ENCODE measurements at places on chromosomes 2 and 18.
A peak's percentile ranks its signal among the peaks of the same experiment; 100 is the strongest.

DNA sequence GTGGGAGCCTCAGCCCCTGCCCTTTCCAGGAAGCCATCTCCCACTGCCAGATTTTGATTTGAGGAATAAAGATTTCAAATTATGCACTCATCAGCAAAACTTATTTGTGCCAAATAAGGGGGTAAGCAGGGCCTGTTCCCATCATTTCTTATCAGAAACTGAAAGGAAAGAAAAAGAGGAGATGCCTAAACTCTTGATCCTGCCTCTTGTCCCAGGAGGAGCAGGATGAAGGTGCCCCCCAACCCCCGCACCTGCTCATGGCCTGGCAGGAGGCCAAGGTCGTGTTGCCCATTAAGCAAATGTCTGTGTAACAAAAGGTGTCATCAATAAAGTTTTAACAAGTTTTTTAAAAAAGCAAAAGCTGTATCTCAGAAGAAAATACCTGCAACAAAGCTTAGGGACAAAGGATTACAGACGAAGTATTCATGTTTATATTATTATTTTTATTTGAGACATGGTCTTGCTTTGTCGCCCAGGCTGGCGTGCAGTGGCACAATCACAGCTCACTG is 80.0 kb downstream of the INPP5D start:
- no peak for DNase-seq

DNA sequence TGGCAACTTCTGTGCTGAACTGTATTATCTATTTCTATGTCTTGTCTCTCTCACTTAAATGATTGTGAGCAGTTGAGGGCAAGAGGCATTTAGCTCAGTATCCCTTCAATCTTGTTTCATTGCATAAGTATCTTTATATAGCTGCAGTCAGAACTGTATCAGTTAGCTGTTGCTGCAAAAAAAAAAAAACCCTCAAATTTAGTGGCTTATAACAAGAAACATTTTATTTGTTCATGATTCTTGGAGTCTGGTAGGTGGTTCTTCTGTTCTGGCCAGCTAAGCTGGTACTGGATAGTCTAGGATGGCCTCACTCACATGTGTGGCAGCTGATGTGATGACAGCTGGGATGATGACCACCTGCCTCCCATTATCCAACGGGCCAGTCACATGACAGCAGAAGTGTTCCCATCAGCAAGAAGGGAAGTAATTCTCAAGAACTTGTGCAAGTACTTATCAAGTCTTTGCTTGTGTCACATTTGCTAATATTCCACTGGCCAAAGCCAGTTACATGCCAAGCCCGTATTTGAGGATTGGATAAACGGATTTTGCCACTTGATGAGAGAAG is 67.8 kb downstream of the SLC4A3 start:
- DNase-seq: no peak

GRCh38 chr18:26440644-26441043 is 107.7 kb downstream of the KCTD1 start:
- no peak for DNase-seq

GRCh38 chr2:119482481-119483394 is 41.5 kb downstream of the SCTR start:
- no peak for DNase-seq

DNA sequence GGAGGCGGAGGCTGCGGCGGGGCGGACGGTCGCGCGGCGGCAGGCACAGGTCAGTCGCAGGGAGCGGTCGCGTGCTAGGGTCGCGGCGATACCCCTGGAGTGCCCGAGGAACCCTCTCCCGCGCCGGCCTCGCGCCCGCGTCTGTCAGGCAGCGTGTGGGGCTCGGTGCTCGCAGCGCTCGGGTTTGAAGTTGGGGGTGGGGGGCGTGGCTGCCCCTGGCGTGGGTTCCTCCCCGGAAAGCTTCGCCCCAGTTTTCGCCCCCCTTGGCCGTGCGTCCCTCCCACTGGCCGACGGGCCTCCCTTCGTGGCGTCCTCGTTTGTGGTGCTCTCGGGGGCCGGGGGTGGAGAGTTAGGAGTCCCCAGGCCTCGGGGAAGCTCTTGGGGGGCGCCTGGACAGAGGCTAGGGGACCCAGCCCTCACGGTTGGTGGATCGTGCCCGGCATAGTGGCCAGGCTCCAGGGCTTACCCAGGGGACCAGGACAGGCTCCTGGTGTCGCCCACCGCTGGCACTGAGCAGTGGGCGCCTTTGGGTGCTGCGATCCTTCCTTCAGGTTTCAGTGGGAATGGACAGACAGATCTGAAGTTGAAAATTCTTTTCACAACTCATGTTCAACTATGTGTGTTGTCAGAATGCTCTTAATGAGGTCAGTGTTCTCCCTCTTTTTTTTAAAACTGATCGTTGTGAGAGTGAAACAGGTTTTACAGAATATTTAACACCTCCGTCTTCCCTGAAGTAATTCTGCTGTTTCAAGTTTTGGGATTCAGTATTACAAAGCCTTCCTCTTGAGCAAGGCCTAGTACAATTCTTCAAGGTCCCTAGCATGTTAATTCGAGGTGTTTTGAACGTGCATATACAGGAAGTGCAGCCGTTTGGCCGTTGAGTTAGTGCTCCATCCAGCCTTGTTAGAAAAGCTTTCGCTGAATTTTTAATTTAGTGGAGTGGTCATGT is 604 bp downstream of the RALBP1 start:
- DNase-seq: peak; percentile 25

GRCh38 chr18:60649107-60649506 is 276.5 kb upstream of the MC4R start:
- no peak for DNase-seq

GRCh38 chr18:9196568-9196967 is 60.0 kb downstream of the ANKRD12 start:
- no peak for DNase-seq

DNA sequence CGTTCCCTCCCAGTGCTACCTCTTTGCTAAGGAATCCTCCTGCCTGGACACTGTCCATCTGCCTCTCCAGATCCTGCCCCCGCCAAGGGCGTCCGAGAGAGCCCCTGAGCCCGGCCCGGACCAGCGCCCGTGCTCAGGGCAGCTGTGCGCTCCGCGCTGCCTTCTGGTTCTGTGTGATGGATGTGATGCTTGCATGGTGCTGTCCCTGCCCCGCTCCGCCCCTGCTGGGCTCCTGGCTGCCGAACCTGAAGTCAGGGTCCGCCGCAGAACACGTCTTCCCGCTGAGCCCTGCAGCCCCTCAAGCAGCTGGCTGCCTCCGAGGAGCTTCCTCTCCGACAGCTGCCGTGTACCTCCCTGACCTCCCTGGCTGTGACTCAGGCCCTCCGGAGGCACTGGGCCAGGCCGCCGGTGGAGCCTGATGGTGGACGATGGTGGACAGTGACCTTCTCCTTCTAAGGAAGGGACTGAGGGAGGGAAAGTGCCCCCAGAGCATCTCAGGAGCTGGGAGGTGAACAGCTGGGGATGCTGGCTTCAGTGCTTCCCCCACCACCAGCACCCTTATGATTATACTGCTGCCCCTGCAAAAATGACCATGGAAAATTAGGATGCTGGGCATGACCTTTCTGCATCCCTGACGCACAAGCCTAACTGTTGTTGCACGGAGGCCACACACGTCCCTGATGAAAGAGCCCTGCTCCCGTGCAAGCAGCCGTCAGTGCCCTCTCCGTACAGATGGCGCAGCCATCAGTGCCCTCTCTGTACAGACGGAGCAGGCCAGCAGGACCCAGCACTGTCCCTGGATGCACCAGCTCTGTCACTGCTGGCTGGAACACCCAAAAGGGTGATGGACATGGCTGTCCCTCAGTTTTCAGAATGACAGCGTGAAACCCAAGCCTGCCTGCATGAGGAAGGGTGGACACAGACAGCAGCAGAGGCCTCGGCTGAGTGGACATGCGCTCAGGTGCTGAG is 99.3 kb downstream of the TPO start:
- DNase-seq: no peak

- DNase-seq: no peak
Observed at GRCh38 chr2:64768491-64769005, 114.8 kb upstream of the SERTAD2 start.

GRCh38 chr2:192471982-192472381 is 277.2 kb upstream of the TMEFF2 start:
- no peak for DNase-seq

DNA sequence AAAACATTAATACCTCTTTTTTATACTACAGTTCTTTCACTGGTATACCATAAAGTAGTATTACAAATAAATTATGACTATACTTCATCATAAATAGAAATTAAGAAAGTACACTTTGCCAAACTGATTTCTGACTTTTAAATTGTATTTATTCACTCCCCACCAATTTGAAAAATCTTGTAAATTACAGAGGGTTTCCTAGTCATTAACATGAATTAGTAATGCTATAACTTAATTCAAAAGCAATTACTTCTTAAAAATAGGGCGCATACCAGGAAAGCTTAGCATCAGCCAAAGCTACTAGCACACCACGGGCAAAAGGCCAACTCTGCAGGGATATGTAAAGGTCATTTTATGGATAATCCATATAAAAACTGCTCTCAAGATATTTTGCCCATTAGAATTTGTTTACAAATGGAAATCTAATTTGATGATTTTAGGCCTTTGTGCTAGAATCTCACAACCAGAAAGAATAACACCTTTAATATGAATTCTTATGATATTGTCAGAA is 142.3 kb downstream of the PIGN start:
- no peak for DNase-seq

DNA sequence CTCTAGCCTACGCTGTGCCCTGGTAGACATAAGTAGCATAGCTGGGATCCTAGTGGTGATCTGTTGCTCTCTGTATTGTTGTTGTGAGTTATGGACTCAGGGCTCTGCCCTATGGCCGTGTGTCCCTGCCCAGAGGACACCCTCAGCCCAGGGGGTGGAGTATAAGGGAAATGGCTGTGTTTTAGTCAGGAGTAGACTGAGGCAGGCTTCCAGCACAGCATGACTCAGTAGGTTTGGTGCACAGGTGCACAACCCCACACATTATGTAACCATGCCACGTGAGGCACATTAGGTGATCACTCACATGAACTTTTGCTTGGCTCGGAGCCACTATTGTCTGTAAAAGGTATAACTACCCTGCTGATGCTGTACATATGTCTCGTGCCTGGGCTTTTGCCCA is 59.9 kb upstream of the PEX13 start:
- DNase-seq: no peak

DNA sequence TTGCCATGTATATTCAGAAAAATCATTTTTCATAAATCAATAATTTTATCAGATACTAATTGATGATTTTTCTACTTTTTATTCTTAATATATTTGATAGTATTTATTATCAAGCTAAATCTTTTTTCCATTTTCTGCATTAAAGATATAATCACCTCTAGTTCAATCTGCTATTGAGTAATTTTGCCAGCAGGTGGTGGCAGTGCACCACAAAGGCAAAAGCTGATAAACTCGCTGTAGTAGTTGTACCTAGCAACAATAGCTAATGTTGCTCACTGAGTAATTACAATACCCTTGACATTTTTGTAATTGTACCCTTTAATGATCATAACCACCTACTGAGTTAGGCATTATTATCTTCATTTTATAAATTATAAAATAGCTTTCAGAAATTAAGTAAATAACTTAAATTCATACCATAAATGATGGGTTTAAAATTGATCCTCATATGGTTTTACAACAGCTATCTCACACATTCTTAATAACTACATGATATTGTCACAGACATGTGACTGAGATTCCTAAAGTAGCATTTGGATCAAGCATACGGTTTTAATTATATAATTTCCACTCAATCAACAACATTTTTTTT is 52.0 kb upstream of the CALCRL start:
- peak; percentile 15 for DNase-seq

DNA sequence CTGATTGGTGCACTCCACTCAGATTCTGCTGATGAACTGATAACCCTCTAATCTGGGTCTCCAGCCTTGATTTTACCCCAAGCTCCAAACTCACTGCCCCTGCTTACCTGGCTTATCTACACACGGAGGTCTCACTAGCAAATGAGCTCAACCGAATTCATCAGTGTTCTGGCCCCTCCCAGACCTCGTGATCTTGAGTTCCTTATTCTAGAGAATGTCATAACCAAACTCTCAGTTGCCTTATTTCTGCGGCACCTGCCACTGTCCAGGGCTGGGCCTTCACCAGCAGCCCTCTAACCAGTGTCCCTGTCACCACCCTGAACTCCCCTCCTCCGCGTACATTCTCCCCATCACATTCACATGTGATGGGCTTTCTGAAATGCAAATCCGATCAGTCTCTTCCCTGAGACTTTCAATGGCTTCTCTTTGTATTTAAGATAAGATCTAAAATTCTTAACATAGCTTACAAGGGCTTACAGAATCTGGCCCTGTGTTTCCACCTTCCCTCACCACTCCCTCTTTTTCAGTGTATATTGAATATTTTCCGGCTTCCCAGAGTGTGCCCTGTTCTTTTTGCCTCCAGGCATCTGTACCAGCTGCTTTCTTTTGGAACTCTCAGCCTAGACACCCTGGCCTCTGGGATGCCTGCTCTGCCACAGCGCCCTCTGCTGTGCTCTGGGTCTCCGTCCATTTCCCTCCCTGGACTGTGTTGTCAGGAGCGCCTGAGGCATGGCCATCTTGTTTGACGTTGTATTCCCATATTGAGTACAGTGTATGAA is 31.1 kb downstream of the NAB1 start:
- DNase-seq: no peak

- no peak for DNase-seq
Observed at GRCh38 chr18:63348508-63349136, 18.4 kb downstream of the KDSR start.

GRCh38 chr18:40678318-40678717 is 1276.7 kb upstream of the PIK3C3 start:
- DNase-seq: no peak

DNA sequence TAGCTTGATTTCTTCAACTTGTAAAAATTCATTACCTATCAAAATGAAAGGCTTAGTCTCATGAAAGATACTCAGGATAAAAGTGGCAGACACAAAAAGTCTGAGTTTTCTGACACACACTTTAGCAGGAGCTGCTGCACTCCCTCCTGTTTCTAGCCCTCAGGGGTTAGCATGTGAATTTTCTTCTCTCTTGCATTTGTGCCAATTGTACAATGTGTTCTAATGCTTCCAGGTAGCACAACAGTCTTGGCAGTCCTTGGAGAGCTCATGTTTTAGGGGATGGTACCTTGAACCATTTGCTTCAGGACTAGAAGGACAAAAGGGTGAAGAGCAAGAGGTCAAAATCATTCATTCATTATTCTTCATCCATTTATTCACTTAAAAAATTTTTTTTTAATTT is 316.8 kb downstream of the AFF3 start:
- no peak for DNase-seq

DNA sequence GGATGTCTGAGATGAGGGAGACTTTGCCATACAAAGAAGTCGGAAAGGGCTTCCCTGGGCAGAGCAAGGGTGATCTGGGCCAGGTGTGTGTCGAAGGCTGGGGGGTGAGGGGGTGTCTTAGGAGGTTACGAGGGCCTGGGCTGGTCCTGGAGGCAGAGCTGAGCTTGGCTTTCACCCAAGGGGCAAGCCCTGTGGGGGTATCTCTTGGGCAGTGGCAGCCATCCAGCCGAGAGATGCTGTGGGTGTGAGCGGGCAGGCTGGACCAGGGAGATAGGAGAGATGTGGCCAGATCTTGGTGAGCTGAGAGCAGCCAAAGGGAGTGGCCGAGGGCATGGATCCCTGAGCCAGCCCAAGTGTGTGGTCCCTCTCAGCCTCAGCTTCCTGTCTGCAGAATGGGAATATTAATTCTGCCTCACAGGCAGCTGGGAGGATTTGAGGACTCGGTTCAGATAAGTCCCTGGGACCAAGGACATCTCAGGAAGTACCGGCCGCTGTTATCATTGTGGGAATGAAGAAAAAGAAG is 33.0 kb downstream of the MAL start:
- no peak for DNase-seq

Measured in epithelial cell of proximal tubule (primary cell).